ENCODE measurements at places on chromosomes 2 and 18. TPM values are rescaled to one million over a fixed set of nuclear protein-coding genes. Genes with fewer than 3 reads are reported as not detected.

- H3K27me3 ChIP-seq, result no peaks in the 10 kb centered on the region
- DNase-seq, result no peak
- H3K4me1 ChIP-seq, result no peaks in the 10 kb centered on the region
- no peak overlapping the region for H3K27ac ChIP-seq
Observed at GRCh38 chr18:64852281-64852680, 703.4 kb upstream of the LINC00305 start.

- H3K36me3 ChIP-seq, result no peaks in the 10 kb centered on the region
- peaks cover 4% of the 10 kb centered on the region for H3K27me3 ChIP-seq
- no peaks in the 10 kb centered on the region for H3K4me1 ChIP-seq
- no peak overlapping the region for H3K4me3 ChIP-seq
- no peak overlapping the region for H3K27ac ChIP-seq
- no peak for DNase-seq
Observed at GRCh38 chr2:57296795-57297517, 749.6 kb upstream of the VRK2 start.

- no peak overlapping the region for H3K27ac ChIP-seq
- no peak for DNase-seq
- H3K4me3 ChIP-seq, result no peak overlapping the region
- H3K27me3 ChIP-seq, result no peaks in the 10 kb centered on the region
- H3K36me3 ChIP-seq, result peaks cover 5% of the 10 kb centered on the region
Observed at GRCh38 chr2:238425505-238425978, 1.2 kb upstream of the ASB1 start.

- no peaks in the 10 kb centered on the region for H3K4me1 ChIP-seq
- no peaks in the 10 kb centered on the region for H3K27me3 ChIP-seq
- no peak for DNase-seq
- no peak overlapping the region for H3K4me3 ChIP-seq
- H3K36me3 ChIP-seq, result no peaks in the 10 kb centered on the region
- no peak overlapping the region for H3K27ac ChIP-seq
Observed at GRCh38 chr2:26300234-26300925, 45.6 kb upstream of the SELENOI start.

- H3K36me3 ChIP-seq, result no peaks in the 10 kb centered on the region
- H3K27me3 ChIP-seq, result no peaks in the 10 kb centered on the region
- peaks cover 76% of the 10 kb centered on the region for H3K4me1 ChIP-seq
- H3K4me3 ChIP-seq, result no peak overlapping the region
Observed at GRCh38 chr2:237456200-237456843, 30.7 kb upstream of the MLPH start.

DNA sequence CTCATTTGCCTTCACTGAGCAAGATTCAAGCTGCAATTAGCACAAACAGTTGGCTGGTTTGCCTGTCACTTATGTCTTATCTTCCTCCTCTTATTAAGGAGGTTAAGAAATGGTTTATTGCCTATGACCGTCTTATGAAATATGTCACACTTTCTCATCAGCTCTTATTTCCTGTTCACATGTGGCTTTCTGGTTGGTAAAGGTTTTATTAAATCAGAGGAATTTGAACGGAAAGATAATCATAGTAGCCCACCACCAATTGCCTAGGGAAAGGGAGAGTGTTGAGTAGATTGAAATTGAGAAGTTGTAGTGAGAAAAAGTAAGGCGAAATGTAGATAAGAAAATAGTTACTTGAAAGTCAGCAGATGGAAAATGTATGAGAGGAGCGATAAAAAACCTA is 4.2 kb upstream of the IL1R1 start:
- H3K4me1 ChIP-seq, result peaks cover 36% of the 10 kb centered on the region
- DNase-seq, result no peak
- H3K4me3 ChIP-seq, result no peak overlapping the region
- H3K36me3 ChIP-seq, result no peaks in the 10 kb centered on the region
- no peaks in the 10 kb centered on the region for H3K27me3 ChIP-seq

- no peaks in the 10 kb centered on the region for H3K27me3 ChIP-seq
- peaks cover 6% of the 10 kb centered on the region for H3K36me3 ChIP-seq
- H3K27ac ChIP-seq, result no peak overlapping the region
- no peak overlapping the region for H3K4me3 ChIP-seq
Observed at GRCh38 chr18:2459886-2460285, 111.4 kb downstream of the METTL4 start.

- H3K27ac ChIP-seq, result no peak overlapping the region
- no peak for DNase-seq
- H3K4me3 ChIP-seq, result no peak overlapping the region
Observed at GRCh38 chr2:34652636-34653035, 1053.5 kb upstream of the FAM98A start.

DNA sequence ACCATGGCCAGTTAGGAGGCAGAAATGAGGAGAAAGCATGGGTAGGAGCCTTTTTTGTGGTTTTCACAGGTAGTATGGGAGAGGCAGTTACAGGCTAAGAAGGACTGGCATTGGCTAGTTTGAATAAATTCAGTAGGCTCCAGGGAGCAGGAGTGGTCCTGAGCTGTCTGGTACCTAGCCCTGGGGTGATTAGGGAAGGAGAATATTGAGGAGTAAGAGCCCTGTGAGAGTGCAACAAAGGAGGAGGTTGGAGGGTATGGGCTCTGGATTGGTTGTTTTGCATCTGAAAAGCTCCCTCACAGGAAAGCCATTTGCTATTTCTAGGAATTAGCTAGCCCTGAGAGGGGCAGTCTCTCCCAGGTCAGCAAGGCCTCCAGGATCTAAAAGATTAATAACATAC is 13.3 kb upstream of the TCF7L1 start:
- H3K27me3 ChIP-seq, result peaks cover 3% of the 10 kb centered on the region
- no peak overlapping the region for H3K27ac ChIP-seq
- peaks cover 5% of the 10 kb centered on the region for H3K4me1 ChIP-seq
- no peak for DNase-seq

- no peak overlapping the region for H3K27ac ChIP-seq
- DNase-seq, result no peak
- H3K4me1 ChIP-seq, result peaks cover 20% of the 10 kb centered on the region
- H3K36me3 ChIP-seq, result no peaks in the 10 kb centered on the region
Observed at GRCh38 chr18:58412844-58413666, 215.8 kb downstream of the ALPK2 start.

GRCh38 chr18:9513971-9514512 is 38.7 kb downstream of the RALBP1 start:
- H3K27me3 ChIP-seq, result no peaks in the 10 kb centered on the region
- no peak overlapping the region for H3K4me3 ChIP-seq
- peaks cover 1% of the 10 kb centered on the region for H3K36me3 ChIP-seq
- peak overlapping the region; percentile 77 for H3K27ac ChIP-seq
- H3K4me1 ChIP-seq, result peaks cover 41% of the 10 kb centered on the region
- DNase-seq, result no peak

DNA sequence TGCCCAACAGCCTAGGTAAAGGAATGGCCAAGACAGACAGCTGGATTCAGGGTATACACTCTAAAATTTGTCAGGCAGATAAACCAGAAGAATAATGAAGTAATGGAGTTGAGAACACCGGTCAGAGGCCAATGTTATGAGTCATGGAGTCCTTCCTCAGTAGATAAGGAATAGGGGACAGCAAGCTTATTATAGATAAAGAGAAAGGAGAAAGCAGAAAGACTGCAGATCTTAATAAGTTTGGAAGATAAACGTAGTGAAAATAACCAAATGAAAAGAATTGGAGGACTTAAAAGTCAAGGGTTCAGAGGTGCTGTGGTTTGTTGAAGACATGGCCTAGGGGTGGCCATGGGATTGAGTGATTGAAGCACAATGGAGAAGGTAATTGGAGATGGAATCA is 63.5 kb upstream of the NFE2L2 start:
- no peaks in the 10 kb centered on the region for H3K27me3 ChIP-seq
- no peak overlapping the region for H3K4me3 ChIP-seq
- no peak overlapping the region for H3K27ac ChIP-seq
- peaks cover 6% of the 10 kb centered on the region for H3K36me3 ChIP-seq
- no peak for DNase-seq

DNA sequence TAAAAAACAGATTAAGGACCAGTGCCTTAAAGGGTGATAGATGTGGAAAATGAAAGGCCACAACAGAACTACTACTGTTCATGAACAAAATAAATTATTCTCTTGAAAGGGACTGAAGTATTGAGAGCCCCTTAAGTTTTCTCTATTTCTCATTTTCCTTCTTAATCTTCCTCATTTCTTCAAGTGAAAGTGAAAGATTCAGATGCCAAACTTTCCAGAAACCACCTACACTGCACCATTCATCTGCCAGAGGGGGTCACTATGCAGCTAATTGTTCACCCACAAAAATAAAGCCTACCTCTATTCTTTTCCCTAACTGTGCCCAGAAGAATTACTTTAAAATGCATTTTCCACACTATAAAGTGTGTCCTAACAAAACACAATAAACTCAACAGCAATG is 140.1 kb downstream of the NR4A2 start:
- H3K36me3 ChIP-seq, result no peaks in the 10 kb centered on the region
- DNase-seq, result no peak
- H3K4me3 ChIP-seq, result no peak overlapping the region
- no peak overlapping the region for H3K27ac ChIP-seq
- H3K27me3 ChIP-seq, result no peaks in the 10 kb centered on the region
- H3K4me1 ChIP-seq, result no peaks in the 10 kb centered on the region

GRCh38 chr2:46800218-46800617 is 115.4 kb downstream of the MCFD2 start:
- no peak for DNase-seq
- peaks cover 44% of the 10 kb centered on the region for H3K4me1 ChIP-seq
- H3K4me3 ChIP-seq, result no peak overlapping the region

GRCh38 chr2:233711312-233712008 is 1.2 kb upstream of the UGT1A5 start:
- H3K4me1 ChIP-seq, result peaks cover 43% of the 10 kb centered on the region
- H3K27me3 ChIP-seq, result no peaks in the 10 kb centered on the region
- H3K4me3 ChIP-seq, result no peak overlapping the region
- H3K27ac ChIP-seq, result no peak overlapping the region
- DNase-seq, result no peak
- no peaks in the 10 kb centered on the region for H3K36me3 ChIP-seq

DNA sequence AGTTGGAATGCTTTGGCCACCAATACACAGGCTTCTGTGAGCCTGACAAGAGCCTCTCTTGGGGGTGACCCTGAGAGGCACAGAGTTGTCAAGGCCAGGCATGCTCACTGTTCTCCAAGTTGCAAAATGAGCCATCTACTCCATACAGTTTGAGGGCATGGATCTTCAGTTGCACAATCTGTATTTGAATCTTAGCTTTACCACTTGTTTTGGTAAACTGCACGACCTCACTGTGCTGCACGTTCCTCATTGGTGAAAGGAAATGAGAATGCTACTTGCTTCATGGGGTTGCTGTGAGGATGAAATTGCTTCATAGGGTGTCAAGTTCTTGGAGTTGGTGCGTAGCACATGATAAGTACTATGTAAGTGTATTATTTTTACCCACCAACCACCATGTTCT is 12.0 kb upstream of the HAAO start:
- no peak overlapping the region for H3K4me3 ChIP-seq
- H3K4me1 ChIP-seq, result peaks cover 33% of the 10 kb centered on the region
- H3K36me3 ChIP-seq, result no peaks in the 10 kb centered on the region
- no peak overlapping the region for H3K27ac ChIP-seq
- no peak for DNase-seq

- no peaks in the 10 kb centered on the region for H3K36me3 ChIP-seq
- no peak for DNase-seq
- H3K27me3 ChIP-seq, result no peaks in the 10 kb centered on the region
- no peak overlapping the region for H3K27ac ChIP-seq
- H3K4me3 ChIP-seq, result no peak overlapping the region
Observed at GRCh38 chr2:220147161-220148038, 520.0 kb downstream of the SLC4A3 start.

DNA sequence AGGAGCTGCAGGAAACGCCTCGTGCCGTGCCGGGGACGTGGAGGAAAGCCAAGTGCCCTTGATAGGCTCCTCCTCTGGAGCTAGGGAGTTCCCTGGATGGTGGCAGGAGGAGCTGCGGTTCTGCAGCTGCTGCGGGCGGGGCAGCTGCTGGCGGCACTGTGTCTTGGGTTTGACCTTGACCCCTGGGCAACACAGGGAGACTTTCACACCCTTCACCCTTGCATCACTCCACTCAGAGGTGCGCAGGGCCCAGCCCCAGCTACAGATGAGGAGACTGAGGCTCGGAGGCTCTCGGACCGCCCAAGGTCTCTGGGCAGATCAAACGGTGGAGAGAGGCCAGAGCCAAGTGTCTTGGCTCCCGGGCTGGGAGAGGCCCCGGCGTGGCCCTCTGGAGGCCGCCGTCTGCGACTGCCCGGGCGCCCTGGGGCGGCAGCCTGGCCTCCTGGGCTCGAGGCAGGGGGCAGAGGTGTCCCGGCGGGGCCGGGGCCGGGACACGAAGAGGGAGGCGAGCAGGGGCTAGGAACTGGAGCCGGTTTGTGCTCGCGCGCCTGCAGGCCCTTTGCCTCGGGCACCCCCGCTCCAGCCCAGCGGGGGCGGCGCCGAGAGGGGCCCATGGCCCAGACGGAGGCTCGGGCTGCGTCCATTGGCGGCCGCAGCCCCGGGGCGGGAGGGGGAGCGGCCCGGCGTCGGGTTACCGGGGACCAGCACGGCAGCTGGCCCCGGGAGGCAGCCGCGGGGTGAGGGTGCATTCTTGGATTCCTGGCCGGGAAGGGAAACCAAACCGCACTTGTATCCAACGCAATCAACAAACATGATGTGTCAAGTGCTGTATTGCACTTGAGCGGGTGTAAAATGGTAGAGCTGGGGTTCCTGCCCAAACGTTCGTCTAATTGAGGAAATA is 129.6 kb upstream of the SLC1A4 start:
- no peaks in the 10 kb centered on the region for H3K27me3 ChIP-seq
- peak overlapping the region; percentile 69 for H3K4me3 ChIP-seq
- H3K4me1 ChIP-seq, result peaks cover 34% of the 10 kb centered on the region

DNA sequence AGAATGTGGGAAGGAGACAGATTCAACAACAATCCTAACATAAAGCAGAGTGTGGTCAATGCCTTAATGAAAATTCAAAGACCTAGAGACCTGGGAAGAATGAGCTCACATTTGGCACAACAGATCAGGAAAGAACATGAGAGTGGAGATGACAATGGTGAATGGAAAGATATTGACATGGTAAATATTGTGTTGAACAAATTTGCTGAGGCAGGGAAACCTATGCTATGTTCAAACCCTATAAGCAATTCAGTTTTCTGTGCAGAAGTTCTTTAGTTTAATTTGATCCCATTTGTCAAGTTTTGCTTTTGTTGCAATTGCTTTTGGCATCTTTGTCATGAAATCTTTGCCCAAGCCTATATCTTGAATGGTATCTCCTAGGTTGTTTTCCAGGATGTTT is 199.4 kb upstream of the LRRTM4 start:
- no peak overlapping the region for H3K27ac ChIP-seq
- no peak overlapping the region for H3K4me3 ChIP-seq
- H3K4me1 ChIP-seq, result no peaks in the 10 kb centered on the region
- no peak for DNase-seq
- H3K36me3 ChIP-seq, result no peaks in the 10 kb centered on the region

GRCh38 chr2:187862715-187863114 is 308.5 kb upstream of the TFPI start:
- DNase-seq, result no peak
- peaks cover 2% of the 10 kb centered on the region for H3K36me3 ChIP-seq
- H3K4me3 ChIP-seq, result no peak overlapping the region
- H3K27ac ChIP-seq, result no peak overlapping the region
- H3K4me1 ChIP-seq, result no peaks in the 10 kb centered on the region

KCNS3 gene
- 0.41 TPM for total RNA-seq

HOXD3 gene
- total RNA-seq, result not detected

GEN1 gene
- 7.2 TPM for total RNA-seq

C1QL2 gene
- total RNA-seq, result not detected

TMEM200C gene
- total RNA-seq, result 5.8 TPM

EFHD1 gene
- total RNA-seq, result 178 TPM

ZFP36L2 gene
- total RNA-seq, result 98.3 TPM

IHH gene
- total RNA-seq, result 0.19 TPM

Data from chondrocyte (in vitro differentiated cells).